IMR-90 (cell line): ENCODE measurements at places on chromosomes 2 and 18. TPM values are rescaled to one million over a fixed set of nuclear protein-coding genes. Genes with fewer than 3 reads are reported as not detected.

- no peak for DNase-seq
- no peak overlapping the region for H3K27ac ChIP-seq
- H3K4me3 ChIP-seq = no peak overlapping the region
- H3K4me1 ChIP-seq = no peaks in the 10 kb centered on the region
- no peaks in the 10 kb centered on the region for H3K36me3 ChIP-seq
- H3K27me3 ChIP-seq = no peaks in the 10 kb centered on the region
Measured at GRCh38 chr18:45374878-45375630, 240.2 kb upstream of the SLC14A2 start.

GRCh38 chr2:176293334-176293733, 24.1 kb downstream of the MTX2 start:
- H3K27me3 ChIP-seq = no peaks in the 10 kb centered on the region
- no peak overlapping the region for H3K4me3 ChIP-seq
- DNase-seq = no peak
- H3K27ac ChIP-seq = no peak overlapping the region
- no peaks in the 10 kb centered on the region for H3K36me3 ChIP-seq
- no peaks in the 10 kb centered on the region for H3K4me1 ChIP-seq

DNA sequence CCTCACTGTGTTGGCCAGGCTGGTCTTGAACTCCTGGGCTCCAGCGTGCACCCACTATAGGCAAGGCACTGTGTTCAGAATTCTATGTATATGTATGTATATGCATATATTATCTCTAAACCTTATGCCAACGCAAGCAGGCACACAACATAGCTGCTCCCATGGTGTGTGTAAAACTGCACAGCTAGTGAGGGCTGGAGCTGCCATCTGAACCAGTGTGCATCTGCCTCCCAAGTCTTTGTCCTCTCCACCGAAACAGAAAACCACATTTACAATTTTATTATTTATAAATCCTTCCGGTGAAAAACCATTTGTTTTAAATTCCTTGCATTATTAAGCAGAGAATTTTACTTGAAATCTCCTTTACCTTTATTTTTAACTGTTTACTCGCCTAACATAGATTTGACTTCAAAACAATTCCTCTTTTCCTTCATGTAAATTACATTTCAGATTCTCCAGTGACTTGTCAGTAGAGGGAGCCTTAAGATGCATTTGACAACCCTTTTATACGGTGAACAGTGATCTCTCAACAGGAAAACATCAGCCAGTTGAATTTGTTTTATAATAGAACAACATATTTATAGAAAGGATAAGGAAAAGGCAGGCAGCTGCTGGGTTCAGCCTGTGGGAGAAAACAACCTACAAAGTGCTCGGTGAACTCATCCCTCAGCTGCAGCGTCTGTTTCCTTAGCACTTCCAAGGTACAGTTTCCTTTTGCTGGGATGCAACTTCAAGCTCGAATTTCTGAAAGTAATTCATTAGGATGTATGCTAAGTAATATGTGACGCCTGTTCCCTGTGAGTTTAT, 101.2 kb downstream of the MYT1L start:
- H3K27me3 ChIP-seq = no peaks in the 10 kb centered on the region
- H3K4me3 ChIP-seq = no peak overlapping the region
- H3K27ac ChIP-seq = no peak overlapping the region
- H3K4me1 ChIP-seq = no peaks in the 10 kb centered on the region
- H3K36me3 ChIP-seq = no peaks in the 10 kb centered on the region

DNA sequence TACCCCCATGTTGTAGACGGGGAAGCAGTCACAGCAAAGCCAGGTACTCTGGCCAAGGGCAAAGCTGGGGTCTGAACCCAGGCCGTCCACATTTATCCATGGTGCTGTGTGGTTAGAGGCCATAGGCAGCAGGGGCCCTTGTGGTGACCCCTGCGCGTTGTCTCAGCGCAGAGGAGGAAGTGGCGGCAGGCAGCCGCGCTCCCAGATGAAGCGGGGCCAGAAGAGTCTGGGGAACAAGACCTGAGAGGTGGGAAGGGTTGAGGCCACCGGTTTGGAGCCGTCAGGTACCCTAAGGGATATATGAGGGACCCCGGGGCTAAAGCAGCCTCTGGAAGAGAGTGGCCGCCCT, 770 bp downstream of the ZNF396 start:
- DNase-seq = no peak
- no peak overlapping the region for H3K27ac ChIP-seq
- peaks cover 5% of the 10 kb centered on the region; the same call in 1 of the 2 replicates for H3K27me3 ChIP-seq
- peaks cover under 1% of the 10 kb centered on the region; the same call in 1 of the 2 replicates for H3K4me1 ChIP-seq
- H3K36me3 ChIP-seq = no peaks in the 10 kb centered on the region

DNA sequence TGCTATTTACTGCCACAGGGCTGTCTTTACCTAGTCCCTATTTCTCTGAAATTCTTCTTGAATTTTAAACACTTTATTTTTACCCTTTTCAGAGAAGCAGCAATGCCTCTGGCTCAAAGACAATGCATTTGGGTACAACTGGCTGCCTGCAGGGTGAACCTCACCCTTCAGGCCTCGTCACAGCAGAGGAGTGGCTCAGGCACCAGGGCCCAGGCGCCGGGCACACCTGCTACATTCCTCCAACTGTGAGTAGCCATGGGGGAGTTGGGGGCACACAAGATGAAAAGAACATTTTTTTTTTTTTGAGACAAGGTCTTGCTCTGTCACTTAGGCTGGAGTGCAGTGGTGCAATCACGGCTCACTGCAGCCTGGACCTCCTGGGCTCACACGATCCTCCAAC, 74.9 kb upstream of the KCNE4 start:
- H3K27ac ChIP-seq = no peak overlapping the region
- no peak for DNase-seq
- H3K4me3 ChIP-seq = no peak overlapping the region
- H3K27me3 ChIP-seq = no peaks in the 10 kb centered on the region
- H3K4me1 ChIP-seq = peaks cover 3% of the 10 kb centered on the region; the same call in 1 of the 2 replicates
- no peaks in the 10 kb centered on the region for H3K36me3 ChIP-seq

- H3K4me1 ChIP-seq = peaks cover 38% of the 10 kb centered on the region
- no peaks in the 10 kb centered on the region for H3K36me3 ChIP-seq
- H3K27ac ChIP-seq = no peak overlapping the region
- no peak overlapping the region for H3K4me3 ChIP-seq
- H3K27me3 ChIP-seq = no peaks in the 10 kb centered on the region
Measured at GRCh38 chr2:85254540-85255300, 73.1 kb downstream of the TGOLN2 start.

- peaks cover 5% of the 10 kb centered on the region; the same call in 1 of the 2 replicates for H3K4me1 ChIP-seq
- no peaks in the 10 kb centered on the region for H3K36me3 ChIP-seq
- no peaks in the 10 kb centered on the region for H3K27me3 ChIP-seq
- peak overlapping the region; percentile 21; the same call in 1 of the 2 replicates for H3K27ac ChIP-seq
Measured at GRCh38 chr18:67783196-67783946, 266.9 kb upstream of the DSEL start.

- no peak for DNase-seq
- no peak overlapping the region for H3K4me3 ChIP-seq
- no peaks in the 10 kb centered on the region for H3K36me3 ChIP-seq
- no peaks in the 10 kb centered on the region for H3K4me1 ChIP-seq
- H3K27me3 ChIP-seq = no peaks in the 10 kb centered on the region
- H3K27ac ChIP-seq = no peak overlapping the region
Measured at GRCh38 chr2:185318271-185318724, 420.3 kb upstream of the FSIP2 start.

DNA sequence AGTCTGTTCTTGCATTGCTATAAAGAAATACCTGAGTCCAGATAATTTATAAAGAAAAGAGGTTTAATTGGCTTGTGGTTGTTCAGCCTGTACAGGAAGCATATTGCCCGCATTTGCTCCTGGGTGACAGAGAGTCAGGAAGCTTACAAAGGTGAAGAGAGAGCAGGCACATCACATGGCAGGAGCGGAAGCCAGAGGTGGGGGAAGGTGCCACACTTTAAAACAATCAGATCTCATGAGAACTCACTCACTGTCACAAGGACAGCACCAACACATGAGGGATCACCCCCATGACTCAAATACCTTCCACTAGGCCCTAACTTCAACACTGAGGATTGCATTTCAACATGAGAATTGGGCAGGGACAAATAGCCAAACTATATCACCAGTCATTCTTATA, 124.8 kb upstream of the COL5A2 start:
- no peak for DNase-seq
- H3K27me3 ChIP-seq = no peaks in the 10 kb centered on the region
- H3K4me3 ChIP-seq = no peak overlapping the region
- H3K27ac ChIP-seq = no peak overlapping the region
- H3K4me1 ChIP-seq = no peaks in the 10 kb centered on the region; the same call in 1 of the 2 replicates

GRCh38 chr18:50418650-50419049, 43.8 kb downstream of the SKA1 start:
- no peaks in the 10 kb centered on the region for H3K36me3 ChIP-seq
- DNase-seq = no peak
- H3K4me1 ChIP-seq = no peaks in the 10 kb centered on the region
- H3K4me3 ChIP-seq = no peak overlapping the region
- no peak overlapping the region for H3K27ac ChIP-seq
- no peaks in the 10 kb centered on the region for H3K27me3 ChIP-seq

GRCh38 chr2:37708146-37708545, 36.7 kb upstream of the CDC42EP3 start:
- H3K4me1 ChIP-seq = peaks cover 14% of the 10 kb centered on the region
- H3K27ac ChIP-seq = no peak overlapping the region
- no peaks in the 10 kb centered on the region for H3K27me3 ChIP-seq
- DNase-seq = no peak

- H3K4me1 ChIP-seq = peaks cover 9% of the 10 kb centered on the region
- DNase-seq = peak; percentile 90
- no peak overlapping the region for H3K4me3 ChIP-seq
- H3K27me3 ChIP-seq = no peaks in the 10 kb centered on the region
Measured at GRCh38 chr2:151302879-151303278, 13.4 kb upstream of the NMI start.

DNA sequence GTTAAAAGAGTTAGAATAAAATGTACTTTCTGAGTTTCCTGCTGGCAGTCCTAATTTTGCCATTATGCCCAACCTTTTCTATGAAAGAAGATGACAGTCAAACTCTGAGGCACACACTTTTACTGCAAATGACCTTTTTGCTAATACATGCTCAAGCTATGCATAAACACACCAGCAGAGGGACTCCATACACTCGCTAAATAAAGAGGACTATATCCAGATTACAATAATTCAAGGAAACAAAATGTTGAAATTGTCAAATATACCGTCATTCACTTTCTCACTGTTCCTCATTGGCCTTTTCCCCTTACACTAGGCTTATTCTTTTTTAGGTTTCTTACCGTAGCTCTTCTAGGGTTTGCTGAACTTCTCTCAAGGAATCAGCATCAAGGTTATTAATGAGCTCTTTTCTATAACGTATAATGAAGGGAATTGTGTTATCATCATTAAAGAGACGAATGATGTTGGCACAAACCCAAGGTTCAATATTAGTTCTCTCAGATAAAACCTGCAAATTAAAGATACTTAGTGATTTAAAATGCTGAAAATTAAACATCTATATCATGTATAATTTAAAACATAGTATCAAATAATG, 25.7 kb downstream of the SRBD1 start:
- no peaks in the 10 kb centered on the region for H3K4me1 ChIP-seq
- H3K36me3 ChIP-seq = no peaks in the 10 kb centered on the region
- peak; percentile 63 for DNase-seq

DNA sequence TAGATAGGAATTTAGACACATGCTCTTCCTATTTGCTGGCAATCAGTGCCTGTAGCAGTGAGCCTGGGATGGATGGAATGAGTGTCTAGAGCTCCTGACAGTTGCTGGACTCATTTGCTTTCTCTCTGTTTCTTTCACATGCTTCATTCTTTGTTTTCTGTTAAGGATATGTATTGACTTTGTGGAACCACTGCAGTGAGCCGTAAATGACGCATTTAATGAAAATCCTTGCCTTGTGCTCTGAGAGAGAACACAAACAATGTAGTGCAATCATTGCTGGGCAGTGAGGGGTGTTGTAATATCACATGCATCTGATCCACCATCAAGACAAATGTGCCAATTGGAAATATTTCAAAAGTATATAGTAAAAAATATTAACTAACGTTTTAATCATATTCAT, 25.2 kb upstream of the CDH20 start:
- H3K36me3 ChIP-seq = no peaks in the 10 kb centered on the region
- H3K4me3 ChIP-seq = no peak overlapping the region
- DNase-seq = no peak
- H3K4me1 ChIP-seq = no peaks in the 10 kb centered on the region
- H3K27me3 ChIP-seq = no peaks in the 10 kb centered on the region

DNA sequence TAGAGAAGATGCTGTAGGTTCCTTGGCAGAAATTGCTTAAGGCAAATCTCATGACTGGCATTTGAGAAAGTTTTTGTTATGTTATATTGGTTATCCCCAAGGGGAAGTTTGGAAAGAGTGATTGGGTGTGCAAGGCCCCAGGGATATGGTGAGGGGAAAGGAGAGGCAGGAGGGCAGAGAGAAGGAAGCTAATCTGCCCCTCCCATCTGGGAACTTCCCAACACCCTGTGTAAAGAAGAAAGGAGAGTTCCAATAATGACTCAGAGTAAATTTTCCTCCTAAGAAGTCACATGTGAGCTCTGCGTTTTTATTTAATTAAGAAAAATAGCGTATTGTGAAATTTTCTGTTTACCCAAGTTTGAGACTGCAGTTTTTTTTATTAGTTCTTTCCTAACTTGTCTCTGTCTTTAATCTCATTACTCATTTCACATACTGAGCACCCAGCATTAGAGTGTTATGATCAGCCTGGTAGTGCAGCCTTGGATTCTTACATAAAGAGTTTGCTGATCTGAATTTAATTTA, 3.1 kb upstream of the KYNU start:
- DNase-seq = peak; percentile 95
- H3K4me3 ChIP-seq = no peak overlapping the region
- H3K36me3 ChIP-seq = no peaks in the 10 kb centered on the region
- no peaks in the 10 kb centered on the region for H3K27me3 ChIP-seq
- H3K27ac ChIP-seq = peak overlapping the region; percentile 93

DNA sequence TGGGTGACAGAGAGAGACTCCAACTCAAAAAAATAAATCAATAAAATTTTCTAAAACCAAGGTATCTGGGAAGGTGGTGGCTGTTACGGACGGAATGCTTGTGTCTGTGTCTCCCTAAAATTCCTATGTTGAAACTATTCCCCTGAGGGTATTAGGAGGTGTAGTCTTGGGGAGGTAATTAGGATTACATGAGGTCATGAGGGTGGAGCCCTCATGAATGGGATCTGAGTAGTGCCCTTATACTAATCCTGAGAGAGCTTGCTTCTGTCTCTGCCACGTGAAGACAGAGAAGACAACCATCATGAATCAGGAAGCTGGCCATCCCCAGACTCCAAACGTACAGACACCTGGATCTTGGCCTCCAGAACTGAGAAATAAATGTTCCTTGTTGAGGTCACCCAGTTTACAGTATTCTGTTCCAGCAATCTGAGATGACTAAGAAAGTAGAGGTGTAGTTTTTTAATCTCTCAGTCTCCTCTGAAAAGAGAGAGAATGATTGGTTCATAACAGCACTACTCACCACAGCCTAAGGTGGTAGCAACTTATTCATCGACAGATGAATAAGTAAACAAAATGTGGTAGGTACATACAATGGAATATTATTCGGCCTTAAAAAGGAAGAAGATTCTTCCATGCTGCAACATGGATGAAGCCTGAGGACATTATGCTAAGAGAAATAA, 38.4 kb downstream of the TGFBRAP1 start:
- DNase-seq = no peak
- no peaks in the 10 kb centered on the region for H3K27me3 ChIP-seq
- no peak overlapping the region for H3K4me3 ChIP-seq

GRCh38 chr2:96623116-96623515, 15.0 kb downstream of the KANSL3 start:
- peaks cover 10% of the 10 kb centered on the region for H3K4me1 ChIP-seq
- no peaks in the 10 kb centered on the region for H3K27me3 ChIP-seq
- no peak overlapping the region for H3K27ac ChIP-seq
- peak; percentile 33 for DNase-seq

- H3K4me1 ChIP-seq = no peaks in the 10 kb centered on the region
- no peak overlapping the region for H3K27ac ChIP-seq
Measured at GRCh38 chr2:50538147-50538546, 493.8 kb downstream of the NRXN1 start.

Gene SOWAHC
- 4.8 and 8.9 TPM in 2 replicates for total RNA-seq

Gene FAM110C
- total RNA-seq = not detected in 2 replicates

Gene DTNA
- total RNA-seq = 7.5 and 9.5 TPM in 2 replicates

Gene CYTIP
- not detected in 2 replicates for total RNA-seq

Gene KIAA2012
- under 0.01 TPM in 2 replicates for total RNA-seq

Gene PLCD4
- 1.4 and 2.0 TPM in 2 replicates for total RNA-seq
